NCI-H1092 treated with DMSO at 0.1 percent for 48 hours (cell line): ENCODE measurements at places on chromosomes 1 and 21.

DNA sequence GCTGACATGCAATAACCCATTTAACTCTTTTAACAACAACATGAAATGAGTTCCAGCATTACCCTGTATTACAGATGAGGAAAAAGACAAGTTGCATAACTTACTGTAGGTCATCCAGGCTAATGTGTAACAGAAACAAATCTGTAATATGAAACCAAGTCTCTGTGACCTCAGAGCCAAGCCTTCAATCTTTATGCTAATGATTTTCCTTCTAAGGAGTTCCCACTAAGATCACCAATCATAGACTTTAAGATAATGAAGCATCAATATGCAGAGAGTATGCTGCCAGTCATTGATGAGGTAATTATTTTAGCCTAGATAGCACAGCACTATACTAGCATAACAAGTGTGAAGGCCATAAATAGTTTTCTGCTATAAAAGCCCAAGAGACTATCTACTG, 35.6 kb upstream of the RNPC3 start:
- no peak for DNase-seq

- no peak for DNase-seq
These were observed 98.8 kb downstream of the RASAL2 start for GRCh38 chr1:178192686-178193085.

DNA sequence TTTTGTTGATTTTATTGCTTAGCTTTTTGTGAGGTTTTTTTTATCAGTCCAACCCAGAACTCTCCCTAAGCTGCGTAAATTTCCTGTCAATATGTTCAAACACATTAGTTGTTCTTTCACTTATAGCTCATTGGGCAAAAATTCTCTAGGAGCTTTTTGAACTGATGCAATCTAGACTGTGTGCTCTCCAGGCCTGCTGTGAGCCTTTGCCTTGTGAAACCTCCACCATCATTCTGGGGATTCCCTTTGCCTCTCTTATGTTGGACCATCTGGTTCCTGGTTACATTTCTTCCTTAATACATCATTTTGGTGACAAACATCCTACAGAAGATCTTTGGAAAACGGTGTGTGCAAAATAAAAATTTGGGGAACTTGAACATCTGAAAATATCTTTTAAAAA, 247.2 kb downstream of the LRRC7 start:
- DNase-seq = no peak

DNA sequence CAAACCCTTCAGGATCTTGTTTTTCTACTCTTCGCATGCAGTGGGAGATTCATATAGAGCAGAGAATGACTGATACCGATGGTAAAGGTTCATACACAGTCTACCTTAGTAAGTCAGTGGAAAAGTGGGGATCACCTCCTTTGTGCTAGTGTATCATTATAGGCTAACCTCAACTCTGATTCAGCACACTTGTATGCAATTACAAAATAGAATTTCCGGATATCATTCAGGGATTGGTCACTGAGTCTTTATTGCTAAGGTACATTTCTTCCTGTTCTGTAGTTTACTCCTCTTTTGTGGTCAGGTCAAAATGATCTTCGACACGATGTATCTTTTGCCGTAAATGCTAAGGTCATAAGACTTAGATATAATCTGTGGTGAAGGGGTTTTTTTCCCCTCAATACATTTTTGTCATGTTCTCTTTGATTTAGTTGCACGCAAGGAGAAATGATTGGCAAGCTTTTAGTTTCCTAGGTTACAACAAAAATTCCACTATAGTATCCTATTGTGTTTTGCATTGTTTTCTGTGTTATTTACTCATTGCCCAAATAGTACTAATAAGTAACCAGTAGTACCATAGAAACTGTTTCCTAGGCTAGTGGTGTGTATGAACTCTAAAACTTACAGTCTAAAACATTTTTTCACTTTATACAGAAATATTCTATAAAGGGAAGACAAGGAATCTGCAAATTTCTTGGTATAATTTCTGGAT, 35.7 kb upstream of the PLA2G4A start:
- DNase-seq = no peak

DNA sequence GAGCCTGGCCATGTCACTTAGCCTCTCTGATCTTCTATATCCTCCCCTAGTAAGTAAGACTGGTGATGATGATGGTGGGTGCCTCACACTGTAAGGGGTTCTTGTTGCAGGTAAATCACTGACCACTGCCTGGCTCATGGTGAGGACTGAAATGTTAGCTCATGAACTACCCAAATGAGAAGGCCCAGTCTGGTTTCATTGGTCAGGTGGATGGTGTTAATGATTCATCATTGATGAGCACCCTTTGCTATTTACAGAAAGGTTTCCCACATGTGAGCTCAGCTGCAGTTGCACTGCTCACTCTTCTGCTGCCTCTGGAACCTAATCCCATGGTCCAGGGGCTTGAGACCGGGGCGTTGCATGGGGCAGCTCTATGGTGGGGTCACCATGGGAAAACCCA, 417.7 kb downstream of the PRDM2 start:
- DNase-seq = no peak

GRCh38 chr21:41678924-41679318, 87.9 kb downstream of the RIPK4 start:
- peak; percentile 55 for DNase-seq

DNA sequence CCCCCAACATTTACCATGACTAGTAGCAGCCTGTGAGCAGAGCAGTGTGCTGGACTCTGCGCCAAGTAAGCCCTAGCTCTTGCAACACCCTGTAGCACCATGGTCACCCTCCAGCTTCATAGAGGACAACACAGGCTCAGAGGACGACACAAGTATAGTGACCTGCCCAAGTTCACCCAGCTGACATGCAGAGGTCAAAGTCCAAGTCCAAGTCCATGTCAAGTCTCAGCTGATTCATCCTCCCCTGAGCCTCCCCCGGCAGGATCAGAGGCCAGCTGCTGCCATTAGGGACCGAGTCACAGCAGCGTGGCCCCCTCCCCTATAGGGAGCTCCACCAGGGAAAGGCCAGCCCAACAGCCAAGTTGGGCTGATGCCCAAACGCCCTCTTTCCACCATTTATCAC, 15.9 kb downstream of the SDC3 start:
- DNase-seq = no peak

GRCh38 chr1:194298007-194298598, 1111.7 kb upstream of the B3GALT2 start:
- no peak for DNase-seq

GRCh38 chr1:172726740-172727139, 67.8 kb downstream of the FASLG start:
- no peak for DNase-seq

DNA sequence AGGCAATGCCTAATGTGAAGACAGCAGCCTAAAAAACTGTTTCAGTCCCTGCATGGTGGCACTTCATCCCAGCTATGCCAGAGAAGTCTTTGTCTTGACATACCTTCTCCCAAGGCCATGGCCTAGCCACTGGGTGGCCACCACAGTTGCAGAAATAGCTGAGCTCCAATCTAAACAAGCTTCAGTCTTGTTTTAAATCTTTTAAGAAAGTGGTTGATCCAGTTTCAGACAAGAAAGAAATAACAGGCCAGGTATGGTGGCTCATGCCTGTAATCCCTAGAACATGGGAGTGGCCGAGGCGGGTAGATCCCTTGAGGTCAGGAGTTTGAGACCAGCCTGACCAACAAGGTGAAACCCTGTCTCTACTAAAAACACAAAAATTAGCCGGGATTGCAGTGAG, 600.0 kb upstream of the PLXNA2 start:
- no peak for DNase-seq

DNA sequence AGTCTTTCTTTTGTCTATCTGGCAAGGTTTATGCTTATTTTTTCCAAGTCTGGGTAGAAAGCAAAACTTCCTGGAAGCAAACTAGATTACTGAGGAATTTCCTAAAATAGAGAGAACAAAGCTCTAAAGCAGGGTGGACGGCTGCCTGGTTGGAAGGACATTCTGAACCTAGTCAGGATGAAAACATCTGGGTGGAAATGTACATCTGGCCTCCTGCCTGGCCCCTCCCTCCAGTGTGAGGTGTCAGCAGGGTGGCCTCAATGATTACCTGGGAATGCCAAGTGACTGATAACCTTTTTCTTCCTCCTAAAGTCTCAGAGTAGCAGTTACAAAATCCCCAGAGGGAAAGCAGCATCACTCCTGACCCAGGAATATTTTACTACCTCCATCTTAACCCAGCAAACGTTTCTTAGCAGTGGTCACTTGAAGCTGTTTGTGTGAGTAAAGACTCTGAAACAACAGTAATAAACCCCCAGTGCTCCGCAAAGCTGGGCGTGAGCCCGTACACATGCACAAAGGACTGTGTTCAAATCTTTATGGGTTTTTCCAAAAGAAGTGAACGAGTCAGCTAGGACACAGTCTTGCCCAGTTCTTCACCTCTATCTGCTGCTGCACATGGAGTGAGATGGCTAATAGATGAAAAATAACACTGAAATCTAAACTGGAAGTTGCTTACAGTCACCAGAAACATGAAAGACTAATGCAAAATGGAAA, 18.9 kb downstream of the ANGPTL7 start:
- DNase-seq = no peak

- no peak for DNase-seq
These were observed 120.2 kb downstream of the PLD5 start for GRCh38 chr1:242404296-242404695.

DNA sequence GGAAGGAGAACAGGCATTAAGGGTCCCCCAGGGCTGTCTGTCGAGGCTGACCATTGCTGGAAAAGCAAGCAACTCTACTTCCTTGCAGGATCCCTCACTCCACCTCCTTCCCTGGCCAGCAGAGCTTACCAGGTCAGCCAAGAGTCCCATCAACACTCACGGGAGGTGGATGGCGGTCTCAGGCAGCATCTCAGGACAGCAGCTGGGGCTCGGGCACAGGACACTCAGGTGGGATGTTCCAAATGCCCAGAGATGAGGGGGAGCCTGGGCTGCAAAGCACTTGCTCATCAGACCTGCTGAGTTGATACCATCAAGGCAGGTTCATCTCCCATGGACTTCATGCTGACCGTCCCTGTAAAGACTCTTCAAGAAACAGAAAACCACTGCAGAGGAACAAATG, 559.8 kb downstream of the NPHP4 start:
- DNase-seq = no peak

DNA sequence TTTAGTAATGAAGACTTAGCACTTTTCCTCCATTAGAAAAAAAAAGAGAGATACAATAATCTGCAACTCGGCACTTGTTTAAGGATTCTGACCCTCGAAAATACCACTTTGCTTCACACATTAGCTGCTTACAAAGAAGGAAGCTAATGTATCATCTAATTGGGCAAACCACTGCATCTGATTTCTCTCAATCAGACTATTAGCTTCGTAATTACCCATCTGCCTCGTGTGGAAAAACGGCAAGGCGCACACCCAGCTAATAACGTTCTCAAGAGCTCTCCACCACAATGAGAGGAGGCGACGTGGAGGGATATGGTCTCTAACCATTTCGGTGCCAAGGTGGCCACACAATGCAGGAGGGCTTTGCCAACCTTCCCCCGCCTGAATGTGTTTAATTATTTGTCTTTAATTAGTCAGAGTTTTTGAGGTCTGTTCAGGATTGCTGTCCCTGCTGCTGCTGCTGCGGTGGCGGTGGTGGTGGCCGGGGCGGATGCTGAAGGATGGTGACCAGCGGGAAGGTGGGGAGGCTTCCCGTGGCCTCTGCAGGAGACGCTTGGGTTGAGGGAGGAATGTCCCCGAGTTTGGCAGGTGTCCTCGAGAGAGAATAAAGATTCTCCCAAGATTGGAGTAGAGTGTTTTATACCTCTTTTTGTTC, 374.5 kb downstream of the RPS6KC1 start:
- DNase-seq = peak; percentile 81

- DNase-seq = no peak
These were observed 331.3 kb upstream of the SNX7 start for GRCh38 chr1:98330224-98330623.

DNA sequence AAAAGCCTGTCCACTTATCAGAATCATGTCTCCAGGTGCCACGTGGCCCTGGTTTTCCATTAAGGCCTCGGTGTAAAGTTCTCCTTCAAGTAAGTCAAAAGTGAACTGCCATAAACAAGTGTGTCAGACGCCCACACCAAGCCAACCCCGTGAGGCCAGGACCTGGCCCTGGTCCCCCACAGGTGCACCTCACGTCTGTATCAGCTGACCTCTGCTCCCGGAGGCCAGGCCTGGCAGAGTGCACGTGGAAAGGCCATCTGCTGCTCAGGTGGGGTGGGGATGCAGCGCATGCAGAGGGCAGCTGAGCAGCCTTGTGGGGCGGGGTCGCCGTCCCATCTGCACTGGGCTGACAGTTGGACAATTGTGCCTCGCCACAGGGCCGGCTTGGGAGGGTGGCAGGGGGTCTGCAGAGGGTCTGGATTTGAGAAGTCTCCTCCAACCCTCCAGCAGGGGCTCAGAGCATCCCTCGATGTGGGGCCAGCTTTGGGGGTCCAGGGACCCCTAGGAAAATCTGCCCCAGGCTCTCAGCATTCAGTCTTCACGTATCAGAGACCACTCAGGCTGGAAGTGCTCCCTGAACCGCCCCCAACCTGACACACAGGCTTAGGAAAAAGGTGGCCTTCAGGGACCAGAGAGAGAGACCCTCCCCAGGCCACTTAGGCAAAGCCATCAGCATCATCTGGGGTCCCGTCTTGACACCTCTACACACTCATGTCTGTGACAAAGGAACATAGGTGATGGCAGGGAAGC, 3.0 kb downstream of the SLC19A1 start:
- DNase-seq = no peak

DNA sequence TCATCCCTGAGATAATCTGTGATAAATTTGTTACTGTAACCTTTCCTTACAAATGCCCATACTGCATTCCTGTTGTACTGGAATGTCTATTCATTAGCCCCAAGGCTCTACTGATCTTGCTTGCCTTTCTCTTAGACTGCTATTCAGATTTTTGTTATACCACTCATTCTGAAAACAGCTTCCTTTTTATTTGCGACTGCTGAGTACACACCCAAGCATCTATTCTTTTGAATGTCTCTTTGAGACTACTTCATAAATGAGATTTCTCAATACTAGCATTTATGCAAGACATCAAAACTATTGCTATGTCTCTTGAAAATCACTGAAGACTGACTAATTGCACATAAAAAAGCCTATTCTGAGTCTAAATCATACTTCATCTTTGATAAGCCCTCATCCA, 38.6 kb downstream of the DENND1B start:
- no peak for DNase-seq

- DNase-seq = no peak
These were observed 55.3 kb upstream of the HNRNPU start for GRCh38 chr1:244919320-244920282.

DNA sequence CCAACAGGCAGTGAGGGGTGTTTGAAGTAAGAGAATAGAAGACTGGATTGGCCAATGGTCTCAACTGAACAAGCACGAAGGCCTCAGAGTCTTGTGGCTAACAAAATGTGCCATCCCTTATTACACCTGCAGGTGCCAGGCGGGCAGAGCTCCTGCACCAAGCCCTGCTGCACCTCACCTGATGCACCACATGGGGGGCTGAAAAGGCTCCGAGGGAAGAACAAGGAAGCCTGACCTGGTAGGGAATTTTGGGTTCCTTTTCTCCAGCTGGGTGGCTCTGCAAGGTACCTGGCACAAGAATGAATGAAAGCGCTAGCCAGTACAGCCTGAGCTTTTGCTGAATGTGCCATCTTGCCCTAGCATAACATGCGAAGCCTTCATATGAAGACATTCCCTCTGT, 9.7 kb downstream of the HSD3B1 start:
- no peak for DNase-seq

GRCh38 chr1:17214876-17215544, 10.1 kb downstream of the PADI1 start:
- DNase-seq = no peak
